Stomach (tissue), 19 donors: ENCODE measurements at places on chromosomes 7 and 10. TPM values are rescaled to one million over a fixed set of nuclear protein-coding genes. Genes with fewer than 3 reads are reported as not detected.

DNA sequence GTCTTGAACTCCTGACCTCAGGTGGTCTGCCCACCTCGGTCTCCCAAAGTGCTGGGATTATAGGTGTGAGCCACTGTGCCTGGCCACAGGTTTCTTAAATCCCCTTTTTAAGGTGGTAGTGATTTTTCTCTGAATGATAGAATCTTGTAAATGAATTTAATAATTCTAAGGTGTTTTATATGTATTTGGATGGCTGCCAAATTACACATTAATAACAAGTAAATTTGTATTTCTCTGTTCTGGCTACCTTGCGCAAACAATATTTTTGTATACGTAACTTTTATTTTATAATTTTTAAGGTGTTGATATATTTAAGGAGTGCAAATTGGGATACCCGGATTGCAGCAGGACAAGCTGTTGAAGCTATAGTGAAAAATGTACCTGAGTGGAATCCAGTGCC lies 16.1 kb downstream of the BTAF1 start:
- H3K36me3 ChIP-seq = peaks cover 44% of the 10 kb centered on the region
- no peaks in the 10 kb centered on the region for H3K4me1 ChIP-seq
- no peaks in the 10 kb centered on the region for H3K27me3 ChIP-seq
- H3K4me3 ChIP-seq = no peak overlapping the region

GRCh38 chr7:101241015-101241363 lies 3.4 kb upstream of the CLDN15 start:
- peak overlapping the region; percentile 31 for H3K27ac ChIP-seq
- no peaks in the 10 kb centered on the region for H3K27me3 ChIP-seq
- no peak overlapping the region for H3K4me3 ChIP-seq
- DNase-seq = no peak
- peaks cover 79% of the 10 kb centered on the region for H3K4me1 ChIP-seq

SPDYE6 gene
- total RNA-seq = not detected

MYPN gene
- total RNA-seq = not detected

MMP21 gene
- not detected for total RNA-seq
